Memory B cell (primary cell): ENCODE measurements at places on chromosomes 1 and 21.

GRCh38 chr1:185957441-185958363 lies 223.5 kb downstream of the HMCN1 start:
- no peak for DNase-seq

DNA sequence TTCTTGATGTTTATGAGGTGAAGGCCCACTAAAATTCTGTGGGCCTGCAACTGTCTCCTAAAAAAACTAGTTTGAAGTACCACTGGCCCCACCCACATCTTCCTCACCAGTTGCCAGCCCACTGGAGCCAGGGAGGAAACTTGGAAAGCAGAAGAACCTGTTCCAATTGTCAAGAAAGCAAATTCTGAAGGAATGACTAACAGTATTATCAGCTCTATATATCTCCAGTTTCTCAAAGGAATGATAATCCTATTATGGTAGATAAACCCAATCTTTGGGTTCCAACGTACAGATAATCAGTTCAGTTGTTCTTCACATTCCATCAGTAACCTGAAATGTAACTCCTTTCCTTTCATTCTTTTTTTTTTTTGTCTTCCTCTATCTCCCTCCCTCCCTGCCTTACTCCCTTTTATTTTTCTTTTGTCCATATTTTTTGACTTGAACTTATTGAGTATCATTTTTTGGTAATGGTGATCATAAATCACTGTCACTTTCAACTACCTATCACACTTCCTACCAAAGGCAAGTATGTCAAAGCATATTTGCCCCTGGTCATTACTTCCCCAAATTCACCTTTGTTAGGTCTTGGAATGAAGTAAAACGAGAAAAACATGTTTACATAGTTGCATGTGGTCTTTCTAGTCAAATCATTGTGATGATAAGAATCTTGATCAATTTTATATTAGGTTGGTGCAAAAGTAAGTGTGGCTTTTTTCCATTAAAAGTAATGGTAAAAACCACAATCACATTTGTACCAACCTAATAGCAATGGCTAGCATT lies 943.4 kb downstream of the TTLL7 start:
- DNase-seq = no peak

GRCh38 chr1:192973988-192974387 lies 85.2 kb downstream of the UCHL5 start:
- DNase-seq = no peak

- no peak for DNase-seq
These were observed 133.6 kb upstream of the JUN start for GRCh38 chr1:58917436-58917835.

DNA sequence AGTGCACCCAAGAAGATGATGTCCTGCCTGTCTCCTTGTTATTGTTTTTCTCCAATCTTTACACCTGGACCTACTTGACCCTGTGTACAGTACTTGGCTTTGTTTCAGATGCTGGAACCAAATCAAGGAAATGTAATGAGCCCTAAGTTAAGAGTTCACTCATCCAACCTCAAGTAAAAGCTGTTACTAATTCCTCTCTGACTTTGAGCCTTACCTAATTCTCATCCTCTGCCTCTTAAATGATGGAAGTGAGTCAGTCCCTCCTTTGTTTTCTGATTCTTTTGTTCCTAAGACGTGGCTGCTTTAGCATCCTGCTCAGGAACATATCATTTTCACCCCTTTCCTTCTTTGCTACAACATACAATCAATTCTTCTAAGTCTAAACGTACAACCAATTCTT lies 15.3 kb upstream of the PLA2G4A start:
- DNase-seq = no peak

DNA sequence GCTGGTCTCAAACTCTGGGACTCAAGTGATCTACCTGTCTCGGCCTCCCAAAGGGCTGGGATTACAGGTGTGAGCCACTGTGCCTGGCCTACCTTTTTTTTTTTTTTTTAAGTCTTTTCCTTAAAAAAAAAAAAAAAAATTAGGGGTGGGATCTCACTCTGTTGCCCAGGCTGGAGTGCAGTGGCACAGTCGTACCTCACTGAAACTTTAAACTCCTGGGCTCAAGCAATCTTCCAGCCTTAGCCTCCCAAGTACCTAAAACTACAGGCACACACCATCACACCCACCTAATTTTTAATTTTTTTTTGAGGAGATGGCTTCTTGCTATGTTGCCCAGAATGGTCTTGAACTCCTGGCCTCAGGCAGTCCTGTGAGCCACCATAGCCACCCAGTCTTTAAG lies 38.5 kb downstream of the RNF2 start:
- no peak for DNase-seq

DNA sequence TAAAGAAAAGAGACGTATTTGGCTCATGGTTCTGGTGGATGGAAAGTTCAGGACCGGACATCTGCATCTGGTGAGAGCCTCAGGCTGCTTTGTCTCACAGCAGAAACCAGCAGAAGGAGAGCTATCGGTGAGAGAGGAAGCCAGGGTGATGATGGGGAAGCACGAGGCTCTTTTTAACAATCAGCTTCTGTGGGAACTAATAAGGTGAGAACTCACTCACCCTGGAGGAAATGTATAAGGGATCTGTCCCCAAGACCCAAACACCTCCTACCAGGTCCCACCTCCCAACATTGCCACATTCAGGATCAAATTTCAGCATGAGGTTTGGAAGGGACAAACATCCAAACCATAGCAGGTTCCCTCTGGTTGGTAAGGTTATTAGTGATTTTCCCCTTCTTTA lies 32.8 kb downstream of the ASTN1 start:
- DNase-seq = no peak

GRCh38 chr1:36614571-36614970 lies 131.9 kb upstream of the CSF3R start:
- no peak for DNase-seq

GRCh38 chr1:154115180-154115579 lies 39.7 kb downstream of the NUP210L start:
- DNase-seq = no peak

DNA sequence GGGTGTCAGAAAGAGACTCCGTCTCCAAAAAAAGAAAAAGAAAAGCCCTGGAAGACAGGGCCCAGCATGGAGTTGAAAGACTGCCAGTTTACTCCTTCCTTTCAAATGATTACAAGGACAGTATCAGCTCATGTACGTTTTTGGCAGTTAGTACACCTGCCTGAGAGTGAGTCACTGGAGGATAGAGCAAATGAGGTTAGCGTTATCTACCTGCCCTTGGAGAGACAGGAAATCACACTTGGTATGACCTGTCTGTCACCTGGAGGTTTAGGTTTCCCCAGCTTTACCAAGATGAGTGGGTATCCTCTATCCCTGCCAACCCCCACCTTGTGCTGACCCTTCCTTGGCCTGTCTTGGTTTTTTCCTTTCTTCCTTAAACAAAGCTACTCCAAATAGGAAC lies 96.8 kb upstream of the BMP8A start:
- DNase-seq = no peak

DNA sequence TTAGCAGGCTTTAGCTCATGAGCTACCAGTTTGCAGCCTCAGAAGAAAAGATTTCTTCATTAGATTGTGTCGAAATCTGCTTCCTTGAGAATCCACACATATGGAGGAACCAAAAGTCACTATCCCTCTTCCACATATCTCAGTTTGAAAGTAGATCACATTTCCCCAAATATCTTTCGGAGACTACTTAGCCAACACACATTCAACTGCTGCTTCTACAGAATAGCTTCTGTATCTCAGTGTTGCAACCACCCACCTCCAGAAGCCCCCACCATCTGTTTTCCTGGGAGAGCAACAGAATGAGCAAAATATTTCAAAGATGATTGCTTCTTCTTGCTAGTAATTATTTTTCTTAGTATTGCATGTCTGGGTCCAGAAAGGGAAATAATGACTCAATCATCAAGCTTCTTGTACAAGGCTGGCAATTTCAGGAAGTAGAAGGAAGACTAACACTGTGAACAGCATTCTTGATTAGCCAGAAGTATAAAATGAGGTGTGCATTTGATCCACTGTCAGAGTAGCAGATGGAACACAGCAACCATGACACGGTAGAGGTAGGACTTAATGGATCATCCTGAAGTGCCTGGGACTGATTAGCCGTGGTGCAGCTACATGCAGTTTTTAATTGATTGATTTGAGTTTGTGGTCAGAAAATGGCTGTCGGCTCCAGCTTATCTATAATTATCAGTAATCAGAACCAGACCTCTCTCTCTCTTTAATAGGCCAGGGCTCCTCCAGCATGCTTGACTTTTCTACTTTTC lies 24.9 kb downstream of the ZC3H11B start:
- DNase-seq = no peak

DNA sequence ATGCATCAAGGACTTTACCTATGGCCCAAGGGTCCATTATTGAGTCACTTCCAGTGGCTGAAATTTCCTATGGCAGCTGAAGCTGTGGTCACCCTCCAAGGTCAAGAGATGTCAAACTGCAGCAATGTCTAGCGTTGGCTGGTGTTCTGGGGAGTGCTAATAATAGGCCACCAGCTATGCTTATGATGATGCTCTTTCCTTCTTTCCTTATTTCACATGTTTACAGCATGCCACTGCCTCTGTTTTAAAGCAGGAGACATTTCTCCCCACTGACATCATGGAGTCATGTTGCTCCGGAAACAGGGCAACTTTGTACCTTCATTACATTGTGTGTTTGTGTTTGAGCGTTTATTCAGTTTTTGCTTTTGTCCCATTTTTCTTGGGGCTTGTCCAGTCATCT lies 62.6 kb upstream of the CYYR1 start:
- no peak for DNase-seq

DNA sequence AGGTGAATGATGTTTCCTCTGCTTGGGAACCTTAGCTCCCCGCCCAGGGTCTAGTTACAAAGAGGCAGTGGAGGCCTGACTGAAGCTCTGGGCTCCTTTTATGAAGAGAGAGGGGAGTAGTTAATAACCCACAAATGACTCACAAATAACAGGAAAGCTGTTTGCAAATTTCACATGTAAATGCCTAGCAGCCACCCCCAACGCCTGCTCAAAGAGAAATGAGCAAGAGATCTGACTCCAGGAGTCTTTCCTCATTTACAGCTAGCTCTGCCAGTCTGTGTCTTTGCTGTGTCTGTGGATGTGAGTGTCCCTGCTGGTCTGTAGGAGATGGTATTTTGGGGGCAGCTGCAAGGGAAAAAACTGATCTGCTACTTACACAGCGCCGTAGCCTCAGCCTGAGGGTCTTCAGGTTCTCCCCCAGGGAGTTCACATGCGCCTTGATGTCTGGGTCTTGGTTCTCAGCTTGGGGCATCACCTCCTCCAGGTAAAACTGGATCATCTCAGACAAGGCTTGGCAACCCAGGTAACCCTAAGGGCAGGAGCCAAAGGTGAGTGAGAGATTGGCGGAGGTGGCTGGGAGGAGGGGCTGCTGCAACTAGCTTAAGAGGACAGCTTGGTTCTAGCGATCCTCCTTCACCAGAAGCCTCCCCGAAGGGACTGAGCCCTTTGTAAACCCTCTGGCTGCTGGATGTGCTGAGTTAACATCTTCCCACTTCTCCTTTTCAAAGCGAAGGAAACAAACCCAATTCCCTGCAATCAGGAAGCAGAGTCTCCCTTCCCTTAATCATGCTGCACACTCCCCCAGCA lies at the start of gene IL19:
TSS of gene IL19 (plus strand) at position 243 of the 807 bp plus-strand sequence. CDS start 65,890 bp downstream, outside the sequence.
- no peak for DNase-seq

GRCh38 chr1:192737306-192737705 lies 71.5 kb upstream of the RGS2 start:
- no peak for DNase-seq

DNA sequence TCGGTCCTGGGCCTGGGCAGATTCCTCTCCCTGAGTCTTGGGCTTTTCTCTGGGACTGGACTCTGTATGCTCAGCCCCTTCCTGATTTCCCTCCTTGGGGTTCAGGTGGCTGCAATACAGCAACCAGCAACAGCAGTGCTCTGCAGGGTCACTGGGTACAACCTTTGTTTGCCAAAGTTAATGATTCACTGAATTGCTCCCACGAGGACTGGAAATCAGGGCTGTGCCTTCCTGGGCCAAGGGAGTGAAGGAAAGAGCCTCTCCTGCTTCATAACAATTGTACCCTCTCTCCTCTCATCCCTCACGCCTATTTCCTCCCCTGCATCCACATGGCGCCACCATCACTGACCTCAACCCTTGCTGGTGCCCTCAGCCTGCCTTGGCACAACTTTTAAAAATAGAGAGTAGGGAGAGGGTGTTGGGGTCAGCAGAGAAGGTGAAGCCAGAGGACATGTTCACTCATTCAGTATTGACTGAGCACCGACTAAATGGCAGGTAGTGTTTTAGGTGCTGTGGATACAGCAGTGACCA lies 52.8 kb upstream of the GOLT1A start:
- DNase-seq = no peak

DNA sequence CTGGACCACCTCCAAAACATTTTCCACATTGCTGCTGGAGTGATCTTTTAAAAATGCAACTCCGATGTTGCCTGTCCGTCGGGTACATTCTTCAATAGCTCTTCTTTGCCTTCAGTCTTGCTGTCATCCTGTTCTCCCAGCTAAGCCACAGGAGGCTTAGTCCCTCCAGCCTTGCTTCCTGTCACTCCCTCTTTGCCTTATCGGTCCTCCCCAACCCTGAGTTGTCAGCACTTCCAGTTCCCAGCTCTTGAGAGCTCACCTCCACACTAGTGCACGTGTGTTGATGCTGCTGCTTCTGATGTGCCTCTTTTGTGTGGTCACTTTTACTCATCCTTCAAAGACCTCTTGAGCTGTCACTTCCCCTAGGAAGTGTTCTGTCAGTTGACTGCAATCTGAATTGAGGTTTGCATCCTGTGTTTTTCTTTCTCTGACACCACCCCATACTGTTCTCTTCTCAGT lies 15.3 kb downstream of the UCK2 start:
- DNase-seq = no peak

- no peak for DNase-seq
These were observed 27.8 kb downstream of the ILDR2 start for GRCh38 chr1:166947398-166948043.

- no peak for DNase-seq
These were observed 18.0 kb downstream of the ZMYM1 start for GRCh38 chr1:35097224-35097623.

DNA sequence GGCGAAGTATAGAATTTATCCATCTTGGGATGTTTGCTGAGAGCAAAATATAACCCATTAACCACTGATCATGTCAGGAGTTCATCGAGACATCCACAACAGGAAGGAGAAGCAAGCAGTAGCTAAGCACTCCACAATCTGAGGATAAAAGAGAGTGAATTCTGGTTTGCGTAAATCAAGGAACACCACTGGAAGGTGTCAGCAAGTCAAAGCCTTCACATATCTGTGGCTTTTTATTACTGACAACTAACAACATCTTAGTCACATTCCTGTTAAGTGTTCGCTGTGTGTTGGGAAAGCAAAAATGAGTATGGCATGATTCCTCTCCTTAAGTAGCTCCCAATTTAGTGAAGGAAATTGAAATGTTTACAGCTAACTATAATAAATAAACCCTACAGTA lies 44.5 kb upstream of the DARS2 start:
- no peak for DNase-seq

GRCh38 chr1:90317628-90318027 lies 322.7 kb downstream of the ZNF326 start:
- no peak for DNase-seq

DNA sequence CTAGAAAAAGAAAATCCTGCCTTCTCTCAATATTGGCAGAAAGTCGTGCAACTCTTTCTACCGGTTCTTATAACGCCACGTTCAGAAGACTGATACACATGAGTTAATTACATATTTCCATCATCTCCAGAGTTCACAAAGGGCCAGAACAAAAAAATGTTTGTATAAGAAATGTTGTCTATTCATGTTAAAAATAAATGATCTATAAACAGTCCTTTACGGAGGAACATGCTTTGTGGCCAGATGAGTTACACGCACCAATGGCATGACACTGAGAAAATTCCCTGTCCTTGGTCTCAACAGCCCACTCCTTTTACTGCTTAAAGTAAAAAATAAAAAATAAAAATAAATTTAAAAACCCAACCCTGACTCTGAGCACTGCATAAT lies 29.5 kb downstream of the C2CD2 start:
- no peak for DNase-seq

- DNase-seq = no peak
These were observed 143.0 kb downstream of the DNM3 start for GRCh38 chr1:171984262-171984661.

- DNase-seq = no peak
These were observed 207.2 kb downstream of the ATG4C start for GRCh38 chr1:62991152-62991551.
